ENCODE measurements at places on chromosomes 5 and 9.

DNA sequence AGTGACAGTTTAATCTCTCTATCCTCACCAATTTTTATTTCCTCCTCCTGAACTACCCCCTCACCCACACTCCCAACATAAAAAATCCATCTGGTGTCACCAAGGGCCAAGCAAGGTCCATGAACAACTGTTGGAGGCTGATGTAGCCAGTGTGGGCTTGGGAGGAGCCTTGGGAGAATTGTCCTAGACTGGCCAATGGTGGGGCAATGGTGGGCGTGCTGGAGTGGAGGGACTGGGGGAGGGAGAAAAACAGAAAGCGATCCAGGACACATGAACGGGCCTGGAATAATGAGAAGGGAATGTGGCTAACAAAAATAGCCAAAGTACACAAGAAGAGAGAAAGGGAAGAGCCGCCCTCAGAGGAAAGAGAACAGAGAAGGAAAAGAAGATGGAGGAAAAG, 272.6 kb downstream of the ENC1 start:
- no peak for DNase-seq

GRCh38 chr5:147578228-147579024, 68.6 kb upstream of the DPYSL3 start:
- DNase-seq = peak; percentile 82

- no peak for DNase-seq
Observed at GRCh38 chr5:142602720-142603245, 83.1 kb downstream of the FGF1 start.

DNA sequence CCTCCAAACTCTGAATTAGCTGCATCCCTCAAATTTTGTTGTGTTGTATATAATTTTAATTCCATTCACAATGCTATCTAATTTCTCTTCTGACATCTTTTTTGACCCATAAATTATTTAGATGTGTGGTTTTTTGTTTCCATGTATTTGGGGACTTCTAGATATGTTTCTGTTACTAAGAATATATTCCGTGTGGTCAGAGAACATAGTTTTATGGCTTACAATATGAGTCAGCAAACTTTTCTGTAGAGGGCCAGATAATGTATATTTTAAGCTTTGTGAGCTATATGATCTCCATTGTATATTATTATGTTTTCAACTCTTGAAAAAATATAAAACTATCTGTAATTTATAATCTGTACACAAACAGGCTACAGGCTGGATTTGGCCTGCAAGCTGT, 33.4 kb downstream of the MVB12B start:
- no peak for DNase-seq

DNA sequence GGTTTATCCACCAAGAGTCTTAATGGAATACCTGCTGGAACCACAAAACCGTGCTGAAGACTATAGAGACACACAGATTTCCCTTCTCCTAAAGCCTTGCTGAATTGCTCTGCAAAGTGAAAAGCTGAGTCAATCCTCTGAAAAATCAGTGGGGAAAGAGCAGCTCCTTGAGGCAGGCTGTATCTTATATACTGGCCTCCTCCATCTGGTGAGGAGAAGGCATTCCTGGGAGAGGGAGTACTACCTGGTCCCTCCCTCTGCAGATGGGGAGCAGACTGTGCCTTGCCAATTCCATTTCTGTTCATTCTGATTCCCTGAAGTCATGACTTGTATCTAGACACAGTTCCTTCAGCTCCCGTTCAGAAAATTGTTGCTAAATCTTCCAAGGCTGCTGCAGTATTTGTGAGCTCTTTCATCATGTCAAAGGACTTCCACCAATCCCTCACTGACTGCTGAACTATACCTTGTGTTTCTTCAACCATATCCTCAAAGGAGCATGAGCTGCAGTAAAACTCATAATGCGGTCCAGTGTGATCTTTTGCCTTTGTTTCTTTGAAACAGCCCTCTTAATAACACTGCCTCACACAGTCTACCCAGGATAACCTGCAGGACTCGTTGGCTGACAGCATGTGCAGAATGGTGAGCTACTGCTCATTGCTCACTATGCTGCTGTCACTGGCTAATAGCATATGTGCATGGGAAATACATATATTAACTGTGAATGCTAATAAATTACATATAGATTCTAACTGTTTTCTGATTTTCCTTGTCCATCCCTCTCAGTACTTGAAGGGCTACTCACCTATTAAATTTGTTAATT, 84.5 kb downstream of the FOXD1 start:
- peak; percentile 87 for DNase-seq

DNA sequence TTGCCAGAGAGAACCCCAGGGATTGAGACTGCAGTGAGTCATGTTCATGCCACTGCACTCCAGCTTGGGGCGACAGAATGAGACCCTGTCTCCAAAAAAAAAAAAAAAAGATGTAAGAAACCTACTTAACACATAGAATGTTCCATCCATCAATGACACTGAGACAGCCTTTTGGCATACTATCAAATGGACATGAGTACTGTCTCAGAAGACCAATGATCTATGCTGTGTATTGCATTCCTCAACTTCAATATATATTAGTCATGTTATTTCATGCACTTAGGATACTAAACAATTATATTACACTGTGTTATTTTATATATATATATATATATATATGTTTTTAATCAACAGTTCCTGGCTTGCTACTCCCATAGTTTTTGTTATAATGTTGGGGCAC, 57.1 kb upstream of the ANKH start:
- peak; percentile 62 for DNase-seq

DNA sequence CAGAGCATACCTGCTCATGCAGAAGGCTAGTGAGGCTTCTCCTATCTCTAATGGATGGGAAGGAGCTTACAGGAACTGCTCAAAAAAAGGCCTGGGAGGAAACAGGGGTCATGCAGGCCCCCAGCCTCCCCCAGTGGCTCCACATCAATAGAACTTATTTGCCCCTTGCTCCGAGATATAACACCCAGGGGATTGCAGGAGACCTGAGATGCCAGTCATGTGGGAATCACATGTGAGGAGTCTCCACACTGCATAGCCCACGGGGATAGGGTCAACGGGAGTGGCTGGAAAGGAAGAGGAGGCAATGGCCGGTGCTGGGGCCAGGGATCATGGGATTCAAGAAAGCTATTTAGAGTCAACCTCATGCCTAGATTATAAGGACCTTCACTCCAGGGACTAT, 76.2 kb downstream of the NRG2 start:
- DNase-seq = no peak

DNA sequence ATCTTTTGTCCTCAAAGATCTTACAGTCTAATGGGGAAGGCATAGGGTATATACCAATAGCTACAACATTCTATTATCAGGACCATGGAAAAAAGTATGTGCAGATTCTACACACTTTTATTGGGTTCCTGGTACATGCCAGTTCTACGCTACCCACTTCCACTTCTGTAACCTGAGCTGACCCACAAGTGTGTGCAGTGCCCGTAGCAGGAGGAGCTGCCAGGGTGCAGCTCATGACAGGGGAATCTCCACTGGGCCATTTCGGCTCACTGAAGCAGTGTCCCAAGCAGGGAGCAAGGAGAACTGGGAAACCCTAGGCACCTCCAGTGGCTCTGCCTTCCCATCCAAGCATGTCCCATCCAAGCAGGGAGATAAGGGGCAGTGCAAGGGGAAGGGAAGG, 60.4 kb downstream of the FOXI1 start:
- DNase-seq = no peak

DNA sequence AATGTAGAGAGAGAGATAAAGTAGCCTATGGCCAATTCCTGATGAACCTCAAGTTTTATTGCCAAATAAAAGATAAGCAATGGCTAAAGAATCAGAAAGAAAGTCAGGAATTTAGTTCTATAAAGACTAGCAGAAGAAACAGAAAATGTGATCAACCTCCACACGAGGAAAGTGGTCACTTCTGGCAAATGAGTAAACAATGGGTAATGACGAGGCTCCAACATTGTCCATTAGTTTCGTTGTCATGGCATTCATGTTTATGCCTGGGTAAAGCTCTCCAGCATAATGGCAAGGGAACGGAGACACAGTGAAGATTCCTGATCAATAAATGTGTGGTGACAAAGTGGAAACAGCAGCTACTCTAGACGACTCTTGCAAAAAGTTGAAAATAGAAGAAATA, 341.8 kb upstream of the CTNND2 start:
- no peak for DNase-seq

GRCh38 chr5:99000221-99000620, 71.4 kb upstream of the CHD1 start:
- DNase-seq = no peak

- DNase-seq = no peak
Observed at GRCh38 chr9:72592502-72593403, 71.3 kb downstream of the TMC1 start.

- DNase-seq = no peak
Observed at GRCh38 chr5:40258222-40258621, 421.5 kb upstream of the PTGER4 start.

- DNase-seq = no peak
Observed at GRCh38 chr5:97907646-97908400, 724.8 kb upstream of the RIOK2 start.

DNA sequence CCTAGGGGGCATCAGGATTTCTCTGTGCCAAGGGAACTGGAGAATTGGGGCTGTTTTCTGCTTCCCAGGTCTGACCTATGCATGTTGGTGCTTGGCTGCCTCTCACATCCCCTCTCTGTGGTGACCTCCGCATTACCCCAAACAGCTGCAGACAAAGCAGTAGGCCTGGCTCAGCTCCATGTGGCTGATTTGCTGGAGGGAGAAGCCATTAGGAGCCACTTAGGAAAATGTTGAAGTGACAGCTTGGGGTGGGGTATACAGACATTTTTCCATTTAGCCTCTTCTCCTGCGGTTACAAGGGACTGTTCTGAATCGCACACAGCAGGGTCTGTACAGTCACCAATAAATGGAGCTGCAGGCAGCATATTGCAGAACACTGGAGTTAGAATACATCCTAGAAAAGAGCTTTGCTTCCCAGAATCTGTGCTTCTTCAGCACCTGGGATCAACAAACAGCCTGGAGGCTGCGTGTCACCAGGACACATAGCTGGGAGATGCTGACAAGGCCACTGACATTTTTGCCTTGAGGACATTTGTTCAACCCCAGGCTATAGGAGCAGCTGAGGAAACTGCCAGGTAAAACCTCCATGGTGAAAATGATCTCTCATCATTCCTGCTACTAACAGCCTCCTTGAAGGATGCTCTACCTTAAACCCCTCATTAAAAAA, 335.3 kb downstream of the DIRAS2 start:
- no peak for DNase-seq

- no peak for DNase-seq
Observed at GRCh38 chr5:178286226-178287090, 53.9 kb upstream of the PHYKPL start.

GRCh38 chr5:66642538-66642937, 46.3 kb downstream of the MAST4 start:
- DNase-seq = no peak

DNA sequence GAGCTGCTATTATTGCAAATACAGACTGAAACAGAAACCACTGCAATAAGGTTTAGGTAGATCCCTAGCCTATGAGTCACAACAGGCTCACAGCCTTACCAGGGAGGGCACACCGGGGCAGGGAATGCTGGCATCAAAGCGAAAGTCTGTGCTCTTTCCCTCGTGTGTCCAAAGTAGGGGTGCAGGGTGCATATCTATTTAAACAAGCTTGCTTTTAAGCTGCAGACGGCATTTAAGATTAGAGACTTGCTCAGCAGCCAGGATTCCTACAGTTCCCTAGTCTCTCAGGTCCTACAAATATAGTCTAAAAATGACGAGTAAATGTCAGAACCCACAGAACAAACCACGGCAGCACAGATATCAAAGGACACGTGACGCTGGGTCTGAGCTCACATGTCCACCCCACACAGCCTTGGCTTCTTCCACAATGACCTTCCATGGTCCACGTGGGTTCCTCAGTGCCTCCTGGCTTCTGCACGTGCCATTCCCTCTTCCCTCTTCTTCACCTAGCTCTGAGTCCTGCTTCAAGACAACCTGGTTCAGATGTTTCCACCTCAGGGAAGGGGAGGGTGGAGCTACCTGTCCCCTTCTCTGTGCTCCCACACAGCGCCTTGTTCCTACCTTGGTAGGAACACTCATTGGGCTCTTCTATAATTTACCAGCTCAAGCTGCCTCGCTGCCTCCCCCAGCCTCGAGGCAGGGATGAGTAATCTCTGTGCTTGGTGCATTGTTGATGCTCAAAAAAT, 193.2 kb downstream of the MAPKAP1 start:
- peak; percentile 73 for DNase-seq

GRCh38 chr9:128733256-128733655, 9.3 kb upstream of the ZDHHC12 start:
- DNase-seq = peak; percentile 58

DNA sequence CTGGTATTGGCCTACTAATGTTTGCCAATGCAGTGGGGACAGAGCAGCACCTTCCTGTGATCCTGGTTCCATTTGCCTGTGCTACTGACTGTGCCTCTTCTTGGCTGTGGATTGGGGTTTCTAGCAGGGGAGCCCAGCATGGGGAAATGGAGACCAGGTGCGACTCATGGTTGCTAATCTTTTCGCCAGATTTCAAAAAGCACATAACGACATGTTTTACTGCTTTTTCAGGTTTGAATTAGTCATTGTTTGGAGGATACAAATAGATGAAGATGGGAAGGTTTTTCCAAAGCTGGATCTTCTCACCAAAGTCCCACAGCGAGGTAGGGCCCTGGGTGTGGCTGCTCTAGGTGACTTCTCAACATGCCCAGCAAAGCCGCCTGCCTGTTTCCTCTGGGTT, 57.6 kb downstream of the IPPK start:
- no peak for DNase-seq

- DNase-seq = no peak
Observed at GRCh38 chr9:36755019-36755418, 182.3 kb downstream of the MELK start.

DNA sequence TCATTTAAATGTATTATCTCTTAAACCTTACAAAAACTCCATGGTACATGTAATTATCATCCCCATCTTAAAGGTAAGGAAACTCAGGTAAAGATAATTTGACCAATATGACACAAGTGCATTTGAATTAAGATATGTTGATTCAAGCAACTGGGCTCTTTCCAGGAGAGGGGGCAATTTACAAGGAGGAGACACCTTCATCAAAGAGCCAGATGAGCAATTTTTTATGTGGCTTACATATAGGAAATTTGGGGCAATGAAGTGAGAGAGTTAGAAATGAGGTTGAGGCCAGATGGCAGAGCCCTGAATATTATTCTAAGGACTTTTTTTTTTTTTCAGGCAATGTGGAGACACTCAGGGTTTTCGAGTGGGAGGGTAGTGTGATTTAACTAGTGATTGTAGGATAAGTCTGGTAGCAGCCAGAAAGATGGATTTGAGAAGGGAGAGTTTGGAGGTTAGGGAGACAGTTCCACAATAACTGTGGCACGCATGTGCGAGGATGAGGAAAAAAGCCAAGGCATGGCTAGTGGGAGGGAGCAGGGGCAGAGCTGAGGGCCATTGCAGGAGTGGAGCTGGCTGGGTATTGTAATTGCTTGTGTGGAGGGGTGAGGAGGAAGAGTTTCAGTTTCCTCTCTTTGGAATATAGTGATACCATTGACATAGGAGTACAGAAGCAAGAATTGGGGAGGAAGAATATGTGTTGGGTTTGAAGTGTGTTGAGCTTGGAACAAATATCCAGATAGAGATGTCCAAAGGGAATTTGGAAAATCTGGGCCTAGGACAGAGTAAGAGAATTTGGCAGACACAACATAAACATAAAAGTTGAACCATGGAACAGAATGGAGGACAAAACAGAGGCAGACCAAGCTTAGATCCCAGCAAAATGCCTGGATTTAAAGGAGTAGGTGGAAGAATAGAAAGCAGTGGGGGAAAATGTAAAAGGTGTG, 72.0 kb downstream of the ACTBL2 start:
- DNase-seq = no peak

GRCh38 chr5:65307931-65308330, 173.8 kb downstream of the ADAMTS6 start:
- no peak for DNase-seq

Data from foreskin fibroblast (primary cell).